ENCODE measurements at places on chromosomes 1 and 21.

- DNase-seq, result no peak
Observed at GRCh38 chr1:175208773-175209492, 16.4 kb upstream of the KIAA0040 start.

- no peak for DNase-seq
Observed at GRCh38 chr1:62128745-62129144, 65.9 kb upstream of the L1TD1 start.

DNA sequence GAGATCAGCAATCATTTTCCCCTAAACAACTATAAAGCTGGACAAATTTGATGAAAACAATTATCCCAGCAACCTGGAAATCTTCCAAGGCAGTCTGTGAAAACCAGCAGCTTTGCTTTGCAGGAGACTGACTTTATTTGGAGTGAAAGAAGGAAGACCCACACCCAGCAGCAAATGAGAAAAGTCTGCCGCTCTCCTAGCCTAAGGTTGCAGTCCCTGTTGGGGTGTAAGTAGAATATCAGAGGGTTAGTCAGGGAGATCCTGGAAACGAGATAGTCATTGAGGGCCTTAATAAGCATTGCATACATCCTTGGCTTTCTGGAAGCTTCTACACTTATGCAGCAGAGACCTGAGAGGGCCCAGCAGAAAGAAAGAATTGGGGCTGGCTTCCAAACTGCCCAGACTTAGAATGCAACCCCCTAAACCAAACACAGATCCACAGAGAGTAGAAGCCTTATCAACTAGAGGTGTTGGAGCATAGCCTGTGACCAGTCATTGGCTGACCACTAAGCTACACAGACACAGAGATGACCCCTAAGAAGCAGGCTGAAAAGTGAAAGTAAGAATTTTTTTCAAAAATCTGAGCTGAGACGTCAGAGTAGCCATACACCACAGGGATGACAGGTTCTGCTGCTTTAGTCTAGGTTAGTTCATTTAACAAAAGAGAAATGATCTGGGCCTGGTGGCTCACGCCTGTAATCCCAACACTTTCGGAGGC lies 98.3 kb downstream of the LYPLAL1 start:
- DNase-seq, result no peak

GRCh38 chr21:32100423-32100822 lies 178.4 kb downstream of the MIS18A start:
- DNase-seq, result no peak

- no peak for DNase-seq
Observed at GRCh38 chr1:46039571-46040052, 92.8 kb downstream of the PIK3R3 start.

DNA sequence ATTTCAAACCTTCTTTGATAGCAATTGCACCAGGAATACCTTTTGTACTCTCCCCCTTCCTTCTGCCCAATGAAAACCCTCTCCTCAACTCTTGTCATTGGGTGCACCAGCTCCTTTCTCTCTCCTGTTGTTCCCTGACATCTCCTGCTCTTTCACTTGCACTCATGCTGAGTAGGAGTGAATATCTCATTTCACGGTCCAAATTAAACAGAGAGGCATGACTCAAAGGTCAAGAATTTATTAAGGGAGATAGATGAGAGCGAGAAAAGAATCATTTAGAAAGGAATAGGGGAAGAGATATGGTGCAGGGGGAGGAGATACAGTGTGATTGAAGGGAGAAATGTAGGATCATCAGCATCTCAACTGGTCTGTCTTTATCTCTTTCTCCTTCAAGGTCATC lies 22.1 kb downstream of the AIM2 start:
- no peak for DNase-seq

GRCh38 chr1:170518965-170519364 lies 13.0 kb upstream of the GORAB start:
- DNase-seq, result no peak

GRCh38 chr21:33189824-33190223 lies 39.9 kb upstream of the IFNAR2 start:
- no peak for DNase-seq

DNA sequence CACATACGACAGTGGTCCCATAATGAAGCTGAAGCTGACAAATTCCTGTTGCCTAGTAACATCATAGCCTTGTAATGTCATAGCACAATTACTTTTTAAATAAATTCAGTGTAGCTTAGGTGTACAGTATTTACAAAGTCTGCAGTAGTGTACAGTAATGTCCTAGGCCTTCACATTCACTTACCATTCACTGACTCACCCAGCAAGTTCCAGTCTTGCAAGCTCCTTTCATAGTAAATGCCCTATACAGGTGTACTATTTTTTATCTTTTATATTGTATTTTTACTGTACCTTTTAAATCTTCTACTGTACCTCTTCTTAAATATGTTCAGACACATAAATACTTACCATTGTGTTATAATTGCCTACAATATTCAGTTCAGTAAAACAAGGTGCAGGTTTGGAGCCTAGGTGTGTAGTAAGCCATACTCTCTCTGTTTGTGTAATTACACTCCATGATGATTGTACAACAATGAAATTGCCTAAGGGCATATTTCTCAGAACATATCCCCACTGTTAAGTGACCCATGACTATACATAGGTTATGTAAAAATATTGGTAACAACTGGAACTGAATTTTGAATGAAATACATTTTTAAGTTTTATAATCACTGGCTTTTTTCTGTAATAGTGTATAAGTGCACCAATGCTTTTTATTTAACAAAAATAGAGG lies 33.5 kb upstream of the ADAM30 start:
- no peak for DNase-seq
